Mammary epithelial cell (primary cell): ENCODE measurements at places on chromosomes 11 and 22.

- no peak for DNase-seq
These were observed 13.8 kb downstream of the OLFML1 start for GRCh38 chr11:7499081-7499480.

GRCh38 chr11:132456751-132457328 lies 1075.5 kb downstream of the OPCML start:
- no peak for DNase-seq

DNA sequence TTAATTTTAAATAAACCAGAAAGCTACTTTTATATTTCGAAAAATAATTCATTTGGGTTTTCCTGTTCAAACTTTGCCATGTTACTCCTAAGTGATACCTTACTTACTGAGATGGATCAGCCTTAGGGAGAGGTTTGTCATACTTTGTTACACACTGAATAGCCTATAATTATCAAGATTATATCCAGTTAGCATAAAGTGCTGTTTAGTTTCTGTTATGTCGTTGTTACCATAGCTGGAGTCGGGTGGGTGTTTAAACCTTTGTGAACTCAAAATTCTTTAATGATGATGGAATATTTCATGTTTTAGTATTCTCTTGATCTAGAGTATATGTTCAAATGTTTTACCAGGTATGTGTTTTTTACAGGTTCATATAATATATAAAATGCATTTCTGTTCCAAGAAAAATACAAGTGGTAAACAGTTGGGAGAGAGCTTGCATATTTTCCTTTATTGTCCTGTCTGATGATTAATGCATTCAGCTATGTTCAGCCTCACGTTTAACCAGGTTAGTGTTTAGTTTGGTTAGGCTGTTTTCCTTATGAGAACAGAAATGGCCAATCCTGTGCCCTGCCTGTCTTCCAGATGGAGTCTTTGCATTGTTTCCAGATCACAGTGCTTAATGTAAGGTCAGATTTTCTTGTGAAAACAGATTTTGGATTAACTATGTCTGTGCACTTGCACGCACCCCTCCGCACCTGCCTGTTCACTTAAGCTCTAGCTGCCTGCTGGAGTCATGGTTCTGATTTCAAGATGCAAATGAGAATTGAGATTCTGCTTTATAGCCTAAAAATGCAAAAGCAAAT lies 105.6 kb downstream of the ATXN10 start:
- peak; percentile 60 for DNase-seq

GRCh38 chr22:31177420-31178162 lies 17.6 kb downstream of the RNF185 start:
- DNase-seq: peak; percentile 96

DNA sequence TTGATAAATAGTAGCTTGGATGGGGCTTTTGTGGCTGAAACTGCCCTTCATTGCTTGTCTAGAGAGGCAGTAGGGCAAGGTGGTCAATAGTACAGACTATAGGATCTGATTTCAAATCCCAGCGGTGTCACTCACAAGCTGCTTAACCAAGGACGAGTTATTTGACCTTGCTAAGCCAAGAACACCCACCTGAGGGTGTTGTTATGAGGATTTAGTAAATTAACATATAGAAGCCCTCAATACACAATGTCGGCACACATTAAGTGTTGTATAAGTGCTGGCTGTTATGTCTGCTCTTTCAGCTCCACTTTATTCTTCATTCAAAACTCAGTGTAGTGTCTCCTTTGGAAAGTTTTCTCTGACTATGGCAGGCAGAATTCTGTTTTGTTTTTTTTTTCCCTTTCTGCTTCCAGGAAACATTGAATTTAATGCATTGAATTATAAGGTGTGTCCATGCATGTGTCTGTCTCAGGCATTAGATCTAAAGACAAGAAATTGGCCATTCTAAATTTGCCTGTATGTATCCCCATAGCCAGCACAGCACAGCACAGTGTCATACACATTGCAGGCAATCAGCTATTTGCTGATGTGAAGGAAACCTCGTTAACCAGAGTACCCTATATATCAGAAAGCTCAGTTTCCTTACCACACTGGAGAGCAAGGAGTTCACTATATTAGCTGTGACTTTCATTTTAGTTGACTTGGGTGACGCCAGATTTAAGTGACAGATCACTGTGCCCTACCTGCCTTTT lies 212.1 kb downstream of the NELL1 start:
- DNase-seq: no peak
